ENCODE measurements at places on chromosomes 12 and 14.

- no peak for DNase-seq
Observed at GRCh38 chr12:93793983-93794382, 116.8 kb downstream of the CRADD start.

GRCh38 chr12:41736436-41736835 is 408.2 kb downstream of the GXYLT1 start:
- no peak for DNase-seq

DNA sequence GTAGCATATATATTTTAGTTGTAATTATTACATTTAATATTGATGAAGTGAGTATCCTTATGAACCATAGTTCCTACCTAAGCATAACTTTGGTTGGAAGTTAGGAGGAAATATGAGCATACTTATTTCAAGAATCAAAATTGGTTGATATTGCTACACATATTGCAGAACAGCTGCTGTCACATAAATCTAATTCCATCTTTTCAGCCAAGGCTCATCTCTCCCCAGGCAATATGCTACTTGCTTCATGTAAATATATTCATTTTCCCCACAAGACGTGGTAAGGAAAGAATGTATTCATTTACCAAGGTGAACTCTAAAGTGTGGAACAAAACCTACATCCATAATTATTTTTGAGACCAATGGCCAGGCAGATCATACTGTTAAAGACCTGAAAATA is 62.5 kb upstream of the HIF1A start:
- DNase-seq = no peak

DNA sequence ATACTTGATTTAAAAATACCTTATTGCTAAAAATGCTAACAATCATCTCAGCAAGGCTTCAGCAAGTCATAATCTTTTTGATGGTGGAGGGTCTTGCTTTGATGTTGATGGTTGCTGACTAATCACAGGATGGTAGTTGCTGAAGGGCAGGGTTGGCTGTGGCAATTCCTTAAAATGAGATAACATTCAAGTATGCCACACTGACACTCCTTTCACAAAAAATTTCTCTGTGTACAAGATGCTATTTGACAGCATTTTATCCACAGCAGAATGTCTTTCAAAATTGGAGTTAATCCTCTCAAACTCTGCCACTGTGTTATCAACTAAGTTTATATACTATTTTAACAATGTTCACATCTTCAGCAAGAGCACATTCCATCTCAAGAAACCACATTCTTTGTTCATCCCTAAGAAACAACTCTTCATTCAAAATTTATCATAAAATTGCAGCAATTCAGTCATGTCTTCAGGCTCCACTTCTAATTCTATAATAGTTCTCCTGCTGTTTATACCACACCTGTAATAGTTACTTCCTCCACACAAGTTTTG is 16.1 kb downstream of the SCAF11 start:
- DNase-seq = no peak

- DNase-seq = no peak
Observed at GRCh38 chr12:62005615-62006014, 254.6 kb upstream of the USP15 start.

GRCh38 chr12:2614341-2614740 is 180.4 kb upstream of the FKBP4 start:
- DNase-seq = no peak

GRCh38 chr12:4881266-4882064 is 28.2 kb upstream of the KCNA1 start:
- no peak for DNase-seq

- no peak for DNase-seq
Observed at GRCh38 chr12:6044082-6044481, 80.4 kb downstream of the VWF start.

GRCh38 chr12:68374307-68374982 is 42.3 kb upstream of the MDM1 start:
- DNase-seq = no peak

DNA sequence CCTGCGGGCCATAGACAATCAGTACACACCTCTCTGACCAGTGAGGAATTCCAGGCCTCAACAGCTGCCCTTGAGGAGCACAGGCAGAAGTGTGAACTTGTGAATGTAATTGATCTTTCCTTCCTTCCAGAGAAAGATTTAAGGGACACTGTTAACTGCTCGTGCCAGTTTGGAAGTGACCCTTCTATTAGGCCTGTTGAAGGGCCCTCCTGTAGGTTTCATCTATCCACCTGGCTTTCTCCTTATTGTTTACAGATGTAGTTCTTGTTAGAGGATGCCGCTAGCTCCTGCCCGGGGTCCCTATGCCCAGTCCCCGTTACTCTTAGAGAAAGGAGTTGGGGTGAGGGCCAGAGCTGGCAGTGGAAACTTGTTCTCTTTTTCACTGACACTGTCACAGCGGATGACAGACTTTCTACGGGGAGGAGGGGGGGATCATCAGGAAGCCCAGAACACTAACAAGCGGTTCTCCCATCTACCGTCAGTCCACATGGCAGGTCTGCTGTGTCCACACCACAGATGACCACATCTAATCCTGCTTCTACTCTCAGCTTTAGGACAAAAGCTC is 42.6 kb downstream of the SH2B3 start:
- no peak for DNase-seq

GRCh38 chr12:98469109-98469508 is 46.3 kb upstream of the TMPO start:
- no peak for DNase-seq

- DNase-seq = no peak
Observed at GRCh38 chr12:110927546-110927945, 7.2 kb upstream of the MYL2 start.

- DNase-seq = no peak
Observed at GRCh38 chr14:59699442-59699841, 122.8 kb upstream of the CCDC175 start.

DNA sequence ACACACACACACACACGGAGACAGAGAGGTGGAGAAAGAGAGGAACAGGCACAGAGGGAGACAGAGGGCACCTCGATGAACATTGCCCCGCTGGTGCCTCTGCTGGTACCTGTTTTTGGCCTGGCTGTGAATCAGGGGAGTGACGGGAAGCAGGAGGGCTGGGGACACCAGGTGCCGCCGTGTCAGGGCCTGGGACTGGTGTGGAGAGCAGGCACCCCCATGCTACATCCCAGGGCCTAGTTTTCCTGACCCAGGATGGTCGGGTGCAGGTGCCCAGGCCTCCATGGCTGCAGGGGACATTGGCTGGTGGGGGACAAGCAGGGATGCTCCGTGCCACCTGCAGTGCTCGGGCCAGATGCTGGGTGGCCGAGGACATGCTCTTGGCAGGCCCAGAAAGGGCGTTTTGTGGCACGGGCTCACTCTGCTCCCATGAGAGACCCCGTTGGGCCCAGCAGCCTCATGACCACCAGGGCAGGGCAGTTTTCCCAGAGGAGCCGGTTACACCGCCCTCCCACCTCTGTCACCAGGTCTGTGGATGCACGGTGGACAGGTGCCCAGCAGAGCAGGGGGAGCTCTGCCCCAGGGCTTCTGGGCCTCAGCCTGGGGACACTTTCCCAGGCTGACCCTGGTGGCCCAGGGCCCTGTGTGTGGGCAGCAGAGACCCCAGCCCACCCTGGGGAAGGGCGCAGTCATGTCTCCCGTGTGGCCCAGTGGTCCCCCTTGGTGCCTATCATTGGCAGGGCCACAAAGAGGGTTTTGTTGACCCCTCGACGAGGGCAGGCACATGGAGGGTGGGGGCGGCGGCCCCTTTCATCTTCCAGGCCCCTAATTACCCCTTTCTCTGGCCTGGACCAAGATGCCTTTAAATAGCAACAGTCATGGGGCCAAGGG is 207.5 kb upstream of the RTL1 start:
- no peak for DNase-seq

- DNase-seq = no peak
Observed at GRCh38 chr14:32677129-32677780, 261.4 kb upstream of the NPAS3 start.

- no peak for DNase-seq
Observed at GRCh38 chr12:2877047-2877952, at the start of the genes FOXM1 and RHNO1. Gene FOXM1, minus strand, starts transcription at chr12:2877174. Its CDS starts 2,696 bp downstream, at chr12:2874478. Gene RHNO1, plus strand, starts transcription at chr12:2877223. Its CDS starts 8,144 bp downstream, at chr12:2885367.

DNA sequence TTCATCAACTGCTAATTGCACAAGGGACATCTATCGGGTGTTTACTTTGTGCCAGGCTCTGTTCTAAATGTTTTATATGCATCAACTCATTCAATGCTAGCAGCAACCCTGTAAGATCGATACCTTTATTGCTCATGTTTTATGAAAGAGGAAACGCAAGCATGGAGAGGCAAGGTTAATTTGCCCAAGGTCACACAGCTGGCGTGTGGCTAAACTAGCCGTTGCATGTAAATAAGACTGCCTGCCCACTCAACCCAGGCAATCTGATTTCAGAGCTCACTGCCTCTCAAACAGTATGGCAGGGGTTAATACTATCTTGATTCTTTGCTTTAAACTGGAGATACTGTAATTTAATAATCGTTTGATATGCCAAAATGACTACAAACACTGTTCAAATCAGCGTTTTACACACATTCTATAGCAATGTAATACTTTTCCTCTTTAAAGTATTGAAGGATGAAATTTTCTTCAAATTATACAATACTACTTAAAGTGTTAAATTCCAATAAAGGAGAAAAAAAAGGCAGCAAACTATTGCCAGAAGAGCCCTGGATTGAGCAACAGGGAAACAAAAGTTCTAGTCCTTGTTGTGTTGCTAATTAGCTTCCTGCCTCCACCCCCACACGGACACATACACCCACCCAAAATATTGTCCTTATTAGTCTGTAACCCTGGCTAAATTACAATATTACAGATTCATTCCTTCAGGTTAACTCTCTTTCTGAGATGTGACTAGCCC is 39.1 kb upstream of the DHRS7 start:
- DNase-seq = no peak

DNA sequence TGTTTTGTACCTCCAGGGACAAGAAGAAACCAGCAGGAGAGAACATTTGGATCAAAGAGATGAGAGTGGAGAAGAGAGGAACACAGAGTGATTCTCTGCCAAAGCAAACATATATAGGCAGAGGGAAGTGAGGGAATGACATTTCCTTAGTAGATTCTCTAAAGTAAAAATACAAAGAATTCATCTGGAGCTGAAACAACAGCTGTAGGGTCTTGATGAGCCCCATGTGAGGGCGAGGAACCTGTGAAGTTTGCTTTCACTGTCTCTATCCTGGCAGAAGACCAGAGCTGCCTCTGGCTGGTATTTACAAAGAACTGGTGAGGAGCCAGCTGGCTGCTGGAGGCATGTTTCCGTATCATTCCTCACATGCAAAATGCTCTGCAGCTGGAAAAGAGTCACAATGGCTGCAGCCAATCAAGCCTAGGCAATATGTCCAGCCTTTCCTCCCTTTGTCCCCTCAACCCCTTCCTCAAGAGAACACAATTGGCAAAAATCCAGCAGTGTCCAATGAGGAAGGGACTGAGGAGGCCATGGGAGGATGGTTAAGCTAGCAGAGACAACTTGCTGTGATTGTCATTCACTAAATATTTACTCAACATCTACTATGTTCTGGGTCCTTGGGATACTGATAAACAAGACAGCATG is 122.5 kb downstream of the PHLDA1 start:
- peak; percentile 46 for DNase-seq

DNA sequence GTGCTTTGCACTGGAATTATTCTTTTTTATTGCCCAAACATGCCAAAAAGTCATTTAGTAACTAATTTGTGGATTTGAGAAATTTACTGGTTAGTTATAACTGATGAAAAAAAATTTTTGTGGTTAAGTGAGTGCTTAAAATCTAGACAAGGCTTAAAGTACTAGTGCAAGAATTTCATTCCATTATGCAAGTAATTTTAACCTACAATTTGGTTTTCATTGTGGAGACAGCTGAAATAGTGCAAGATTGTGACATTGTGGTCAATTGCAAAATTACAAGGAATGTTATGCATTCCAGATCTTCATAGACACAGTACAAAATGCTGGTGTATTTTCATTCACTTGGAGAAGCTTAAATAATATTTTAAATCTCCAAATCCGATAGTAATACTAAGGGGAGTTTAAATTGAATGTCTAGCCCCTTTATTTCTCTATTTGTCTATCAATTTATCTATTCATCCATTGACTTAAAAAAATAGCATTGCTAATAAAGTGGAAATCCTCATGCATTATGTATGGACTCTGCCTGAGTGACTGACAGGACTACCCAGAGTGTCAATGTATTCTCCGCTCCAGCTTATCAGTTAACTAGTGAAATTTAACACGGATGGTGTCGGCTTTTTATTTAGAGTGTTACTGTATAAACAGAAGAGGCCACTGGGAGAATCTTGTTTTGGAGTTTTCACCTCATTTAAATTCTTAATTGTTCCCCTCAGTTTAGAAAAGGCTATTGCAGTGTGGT is 125.9 kb downstream of the ALX1 start:
- peak; percentile 34 for DNase-seq
